Amniotic epithelial cell (primary cell): ENCODE measurements at places on chromosomes 7 and 10.
A peak's percentile ranks its signal among the peaks of the same experiment; 100 is the strongest.

- DNase-seq: peak; percentile 11
These were observed 83.0 kb upstream of the ADRB1 start for GRCh38 chr10:113960617-113961181.

DNA sequence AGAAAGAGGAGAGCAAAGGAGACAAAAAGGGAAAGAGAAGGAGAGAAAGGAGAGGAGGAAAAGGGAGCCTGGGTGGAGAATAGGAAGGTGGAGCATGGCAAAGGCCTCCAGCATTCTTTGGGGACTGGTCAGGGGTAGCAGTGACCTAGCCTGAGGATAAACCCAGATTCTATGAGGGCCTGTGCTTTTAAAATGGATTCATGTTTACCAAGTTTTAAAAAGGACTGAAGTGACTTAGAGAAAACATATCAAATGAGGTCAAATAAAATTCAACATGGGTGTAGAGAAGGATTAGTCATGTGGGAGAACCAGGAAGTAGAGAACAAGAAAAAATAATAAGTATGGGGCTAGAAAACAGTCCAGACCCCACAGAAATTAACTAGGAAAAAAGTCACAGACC, 20.7 kb downstream of the CREB3L2 start:
- DNase-seq: no peak

GRCh38 chr10:103613616-103614015, 120.1 kb downstream of the NEURL1 start:
- no peak for DNase-seq

- no peak for DNase-seq
These were observed 27.8 kb downstream of the DIP2C start for GRCh38 chr10:661597-662222.

DNA sequence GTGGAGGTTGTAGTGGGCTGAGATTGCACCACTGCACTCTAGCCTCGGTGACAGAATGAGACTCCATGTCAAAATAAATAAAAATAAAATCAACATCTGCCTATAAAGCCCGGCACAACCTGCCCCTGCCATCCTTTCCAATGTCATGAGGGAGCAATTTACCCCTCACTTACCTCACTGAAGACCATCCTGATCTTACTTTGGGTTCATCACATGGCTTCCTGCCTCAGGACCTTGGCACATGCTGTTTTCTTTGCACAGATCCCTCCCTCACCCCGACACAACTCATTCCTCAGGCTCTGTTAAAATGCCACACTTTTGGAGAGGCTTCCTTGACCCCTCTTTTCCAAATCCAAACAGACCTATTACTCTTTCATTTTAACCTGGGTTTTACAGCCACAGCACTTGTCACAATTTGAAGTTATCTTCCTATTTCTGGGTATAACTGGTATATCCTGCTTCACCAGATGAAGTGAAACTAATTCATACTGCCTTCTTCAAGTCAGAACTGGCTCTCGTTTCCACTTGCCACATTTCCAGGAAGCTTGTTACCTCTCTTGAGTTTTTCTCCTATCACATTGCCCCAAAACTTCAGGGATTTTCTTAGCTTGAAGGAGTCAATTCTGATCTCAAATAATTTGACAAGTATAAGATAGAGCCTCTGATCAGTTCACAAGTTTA, 69.3 kb upstream of the PARD3 start:
- DNase-seq: no peak

DNA sequence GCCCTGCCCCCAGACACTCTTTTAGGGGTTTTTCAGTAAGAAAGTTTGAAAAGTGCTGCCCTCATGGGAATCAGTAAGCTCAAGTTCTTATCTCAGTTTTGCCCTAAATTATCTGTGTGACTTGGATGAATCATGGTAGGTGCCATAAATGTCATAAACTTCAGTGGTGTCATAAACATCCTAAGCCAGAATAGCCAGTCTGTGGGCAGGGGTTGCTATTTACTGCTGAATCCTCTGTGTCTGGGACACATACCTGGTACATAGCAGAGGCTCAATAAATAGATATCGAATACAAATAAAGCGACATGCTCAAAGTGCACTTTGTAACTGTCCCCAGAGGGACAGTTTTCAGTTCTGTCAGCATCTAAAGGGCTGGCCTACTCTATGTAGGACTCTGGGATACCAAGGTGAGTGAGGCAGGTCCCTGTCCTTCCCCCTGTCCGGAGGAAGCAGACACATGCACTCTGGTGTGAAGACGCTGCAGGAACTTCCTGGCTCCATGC, 502.1 kb downstream of the RPS24 start:
- no peak for DNase-seq

DNA sequence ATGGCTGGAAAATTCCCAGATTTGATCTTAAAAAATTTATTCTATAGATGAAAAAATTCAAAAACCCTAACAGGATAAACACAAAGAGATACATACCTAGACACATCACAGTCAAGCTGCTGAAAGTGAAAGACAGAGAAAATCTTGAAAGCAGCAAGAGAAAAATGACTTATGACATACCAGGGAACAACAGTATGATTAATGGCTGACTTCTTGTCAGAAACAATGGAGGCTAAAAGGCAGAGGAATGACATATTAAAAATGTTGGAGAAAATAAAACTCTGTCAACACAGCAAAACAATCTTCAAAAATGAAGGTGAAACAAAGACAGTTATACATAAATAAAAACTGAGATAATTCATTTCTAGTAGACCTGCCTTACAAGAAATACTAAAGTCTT, 442.7 kb downstream of the IPMK start:
- no peak for DNase-seq

- DNase-seq: peak; percentile 37
These were observed 25.2 kb downstream of the TRIM8 start for GRCh38 chr10:102669206-102670064.

GRCh38 chr10:18211862-18212261, 71.6 kb downstream of the CACNB2 start:
- DNase-seq: no peak

- no peak for DNase-seq
These were observed 114.3 kb downstream of the LYZL1 start for GRCh38 chr10:29403208-29403607.

- DNase-seq: no peak
These were observed 2.4 kb upstream of the SCART1 start for GRCh38 chr10:133451346-133451745.

DNA sequence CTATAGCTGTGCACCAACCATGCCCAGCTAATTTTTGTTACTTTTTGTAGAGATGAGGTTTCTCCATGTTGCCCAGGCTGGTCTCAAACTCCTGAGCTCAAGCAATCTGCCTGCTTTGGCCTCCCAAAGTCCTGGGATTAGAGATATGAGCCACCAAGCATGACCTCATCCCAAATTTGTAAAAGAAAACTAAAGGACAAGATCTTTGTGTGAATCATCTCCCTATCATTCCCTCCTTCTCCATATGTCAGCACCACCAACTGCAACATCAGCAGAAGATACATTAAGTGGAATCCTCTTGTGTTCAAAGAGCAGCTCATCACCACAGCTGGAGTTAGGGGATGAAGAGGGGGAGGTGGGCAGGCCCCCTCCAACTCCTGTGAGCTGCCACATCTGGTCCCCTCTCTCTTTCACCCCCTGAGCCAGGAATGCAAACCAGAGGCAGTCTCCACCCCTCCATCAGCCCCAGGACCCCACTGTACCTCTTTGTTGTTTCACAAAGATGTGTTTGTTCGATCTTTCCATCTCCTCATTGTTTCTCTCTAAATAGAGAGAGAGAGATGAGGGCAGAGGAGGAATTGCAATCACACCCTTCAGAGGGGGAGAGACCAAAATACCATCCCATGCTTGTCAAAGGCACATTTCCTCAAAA, 47.3 kb upstream of the PIP4K2A start:
- DNase-seq: no peak

GRCh38 chr10:99976886-99977665, 32.7 kb downstream of the DNMBP start:
- peak; percentile 92 for DNase-seq

DNA sequence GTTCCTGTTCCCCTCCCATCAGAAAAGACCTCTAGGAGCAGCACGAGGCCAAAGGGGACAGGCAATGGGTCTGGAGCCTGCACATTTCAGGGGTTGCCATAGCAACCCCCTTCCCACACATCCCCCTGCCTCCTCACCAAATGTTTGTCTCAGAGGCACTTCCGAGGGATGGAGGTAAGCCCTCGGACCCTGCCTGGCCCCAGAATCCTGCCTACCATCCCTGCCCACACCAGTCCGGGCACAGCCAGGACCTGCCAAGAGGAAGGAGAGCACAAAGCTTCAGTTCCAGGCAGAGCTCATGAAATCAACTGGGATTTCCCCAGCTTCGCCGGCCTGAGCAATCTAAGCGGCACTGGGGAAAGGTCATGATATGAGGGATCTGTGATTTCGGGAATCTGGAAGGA, 175.0 kb upstream of the PLXNA4 start:
- peak; percentile 13 for DNase-seq

DNA sequence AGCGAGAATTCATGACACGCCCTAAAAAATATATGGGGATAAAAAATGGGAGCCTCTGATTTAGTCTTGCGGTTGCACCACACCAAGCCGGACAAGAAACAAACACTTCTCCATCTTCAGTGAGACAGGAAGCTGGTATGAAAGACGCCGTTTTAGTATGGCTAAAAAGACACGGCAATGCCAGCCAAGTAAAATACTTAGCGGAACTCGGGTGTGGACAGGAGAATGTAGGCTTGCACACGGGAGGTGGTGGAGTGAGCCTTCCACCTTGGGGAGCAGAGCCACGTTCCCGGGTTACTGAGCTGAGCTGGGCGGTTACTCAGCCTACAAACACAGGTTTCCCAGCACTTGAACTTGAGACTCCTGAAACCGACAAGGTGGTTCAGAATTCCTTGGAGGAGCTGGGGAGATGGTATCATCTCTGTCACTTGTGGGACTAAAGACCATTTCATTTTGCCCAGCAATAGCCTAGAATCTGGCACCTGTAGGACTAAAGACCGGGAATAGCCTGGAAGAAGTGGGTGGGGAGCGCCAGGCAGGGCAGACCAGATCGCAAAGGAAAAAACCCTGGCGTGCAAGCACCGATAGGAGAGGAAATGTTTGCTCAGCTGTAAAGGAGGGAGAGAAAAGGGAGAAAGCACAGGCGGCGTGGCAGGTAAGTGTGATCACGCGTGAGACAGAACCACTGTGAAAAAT, 34.8 kb upstream of the SEPHS1 start:
- DNase-seq: no peak

DNA sequence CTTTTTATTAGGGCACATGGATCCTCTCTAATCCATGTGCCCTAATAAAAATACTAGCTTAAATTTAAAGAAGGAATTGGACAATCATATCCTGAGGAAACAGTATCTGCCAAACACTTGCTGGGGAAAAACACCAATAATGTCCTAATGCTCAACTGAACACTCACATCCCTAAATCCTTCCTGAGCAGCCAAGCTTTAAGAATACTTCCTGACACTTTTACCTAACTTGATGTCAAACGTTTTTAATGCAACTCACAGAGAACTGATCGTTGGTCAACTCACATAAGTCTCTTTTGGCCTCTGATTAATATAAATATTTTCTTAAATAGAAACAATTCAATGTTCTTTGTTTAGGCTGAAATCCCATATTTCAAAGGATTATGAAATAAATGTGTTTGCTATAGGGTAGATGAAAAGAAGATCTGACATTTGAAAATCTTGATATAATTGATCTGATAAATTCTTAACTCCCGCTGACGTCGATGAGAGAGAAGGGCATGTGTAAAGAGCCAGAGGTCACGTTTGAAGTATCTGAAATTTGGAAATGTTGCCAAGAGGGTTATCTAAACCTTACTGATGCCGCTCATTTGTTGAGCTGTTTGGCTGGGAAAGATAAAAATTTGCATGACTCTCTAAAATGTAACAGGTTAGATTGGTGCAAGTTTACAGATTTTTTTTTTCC, 122.8 kb upstream of the RHOBTB1 start:
- no peak for DNase-seq
